ENCODE measurements at places on chromosomes 4 and X. TPM values are rescaled to one million over a fixed set of nuclear protein-coding genes. Genes with fewer than 3 reads are reported as not detected.

Gene MAOB
- 73.0 TPM for total RNA-seq

Gene ATOH1
- not detected for total RNA-seq

Gene SUPT20HL1
- not detected for total RNA-seq

Gene SSX4
- total RNA-seq = not detected

Gene SASH3
- total RNA-seq = 8.2 TPM

Gene EOLA1
- 9.7 TPM for total RNA-seq

Gene DDX53
- total RNA-seq = not detected

Gene KDR
- total RNA-seq = 29.9 TPM

Gene PDZD4
- 10.6 TPM for total RNA-seq

Gene CENPU
- 1.1 TPM for total RNA-seq

Gene EXOC1
- total RNA-seq = 31.4 TPM

Gene MAGEA4
- not detected for total RNA-seq

Gene ADH1C
- total RNA-seq = 7.8 TPM

Gene XK
- 11.6 TPM for total RNA-seq

Gene SMIM10L2A
- 0.81 TPM for total RNA-seq

Gene SMIM9
- not detected for total RNA-seq

Gene TMSB15A
- total RNA-seq = not detected

Gene IL13RA2
- total RNA-seq = not detected

Gene GAGE2A
- not detected for total RNA-seq

Gene CT45A5
- not detected for total RNA-seq
